ENCODE measurements at places on chromosomes 11 and 22.

DNA sequence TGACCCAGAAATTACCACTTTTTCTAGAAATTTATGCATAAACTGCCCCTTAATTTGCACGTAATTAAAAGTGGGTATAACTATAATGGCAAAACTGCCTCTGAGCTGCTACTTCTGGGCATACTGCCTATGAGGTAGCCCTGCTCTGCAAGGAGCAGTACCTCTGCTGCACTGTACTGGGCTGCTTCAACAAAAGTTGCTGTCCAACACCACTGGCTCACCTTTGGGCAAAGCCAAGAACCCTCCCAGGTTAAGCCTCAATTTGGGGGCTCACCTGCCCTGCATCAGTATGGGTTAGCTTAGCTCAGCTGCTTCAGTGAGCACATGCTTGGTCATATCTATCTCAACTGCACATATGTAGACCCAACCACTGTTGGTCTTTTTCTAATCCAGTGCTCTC is 4.5 kb downstream of the DMC1 start:
- DNase-seq = no peak

GRCh38 chr22:41780746-41781505 is 19.6 kb upstream of the CCDC134 start:
- DNase-seq = no peak

- DNase-seq = no peak
Observed at GRCh38 chr22:28414913-28415312, 264.7 kb downstream of the TTC28 start.

GRCh38 chr11:64774144-64774543 is 4.2 kb downstream of the SF1 start:
- no peak for DNase-seq

DNA sequence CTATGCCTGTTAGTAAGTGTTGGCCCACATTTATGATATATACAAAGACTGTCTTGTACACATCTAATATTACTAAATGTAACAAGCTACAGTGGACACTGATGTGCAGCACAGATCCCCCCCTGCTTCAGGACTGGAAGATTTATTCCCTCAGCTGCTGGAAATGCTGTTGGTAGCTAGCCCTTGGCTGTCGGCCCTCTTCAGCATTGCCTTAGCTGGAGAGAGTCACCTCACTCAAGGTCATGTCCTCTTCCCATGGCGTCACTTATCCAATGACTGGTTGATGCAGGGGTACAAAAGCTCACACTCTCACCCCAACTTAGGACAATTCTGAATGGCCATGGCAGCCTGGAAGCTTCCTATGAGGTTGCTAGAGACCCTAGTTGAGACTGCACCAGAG is 312.7 kb downstream of the SOX6 start:
- no peak for DNase-seq
